ENCODE measurements at places on chromosomes 16 and 17. TPM values are rescaled to one million over a fixed set of nuclear protein-coding genes. Genes with fewer than 3 reads are reported as not detected.

Gene KRT32
- not detected for total RNA-seq

Gene RSPRY1
- 34.7 TPM for total RNA-seq

Gene RAMP2
- total RNA-seq = 0.14 TPM

Gene C17orf100
- 0.43 TPM for total RNA-seq

Gene TMEM11
- 19.4 TPM for total RNA-seq

Gene CCDC200
- not detected for total RNA-seq

Gene MYADML2
- not detected for total RNA-seq

Gene PNMT
- total RNA-seq = not detected

Gene DOK4
- 36.4 TPM for total RNA-seq

Gene HEATR9
- total RNA-seq = not detected

All from smooth muscle cell of bladder (primary cell).